Spinal cord (tissue), 10 donors: ENCODE measurements at places on chromosomes 7 and 10. TPM values are rescaled to one million over a fixed set of nuclear protein-coding genes. Genes with fewer than 3 reads are reported as not detected.

The GPR37 gene
- total RNA-seq: 14.1 TPM

The SKIDA1 gene
- total RNA-seq: 6.1 TPM

The CH25H gene
- 0.83 TPM for total RNA-seq

The GIMAP2 gene
- 12.7 TPM for total RNA-seq

The TAS2R5 gene
- total RNA-seq: 3.5 TPM

The EN2 gene
- 0.72 TPM for total RNA-seq
